Anterior cingulate cortex (tissue), 58 donors: ENCODE measurements at places on chromosomes 12 and 14.

DNA sequence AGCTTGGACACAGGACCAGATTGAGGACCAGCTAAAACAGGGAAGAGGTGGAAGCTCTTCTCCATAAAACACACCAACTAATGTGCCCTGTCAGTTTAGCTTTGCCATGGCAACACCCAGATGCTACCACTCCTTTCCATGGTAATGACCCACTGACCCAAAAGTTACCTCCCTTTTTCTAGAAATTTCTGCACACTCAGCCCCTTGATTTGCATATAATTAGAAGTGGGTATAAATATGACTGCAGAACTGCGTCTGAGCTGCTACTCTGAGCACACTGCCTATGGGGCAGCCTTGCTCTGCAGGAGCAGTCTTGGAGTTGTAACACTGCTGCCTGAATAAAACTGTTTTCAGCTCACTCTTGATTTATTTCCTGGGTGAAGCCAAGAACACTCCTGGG, 3.2 kb upstream of the TDG start:
- no peak for DNase-seq

GRCh38 chr12:1103632-1104031, 112.6 kb downstream of the ERC1 start:
- no peak for DNase-seq

GRCh38 chr12:108646600-108647579, 13.2 kb upstream of the SELPLG start:
- DNase-seq: no peak

- no peak for DNase-seq
Measured at GRCh38 chr14:23307146-23307530, 505 bp downstream of the BCL2L2 start.

DNA sequence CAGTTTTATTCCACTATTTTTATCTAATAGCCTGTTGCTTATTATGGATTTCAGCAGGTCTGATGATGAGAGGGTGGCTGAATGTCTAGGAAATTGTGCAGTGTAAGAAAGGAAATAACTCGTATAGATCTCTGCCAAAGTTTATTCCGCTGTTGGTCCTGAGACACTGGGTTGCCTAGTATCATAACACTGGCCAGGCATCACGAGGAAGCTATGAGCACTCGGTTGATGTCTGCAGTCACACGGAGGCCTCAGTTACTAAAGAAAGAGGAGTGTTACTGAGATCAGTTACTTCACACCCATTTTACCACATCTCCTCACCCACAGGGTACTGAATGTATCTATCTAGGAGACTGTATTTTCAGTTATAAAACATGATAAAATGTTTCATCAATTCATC, 21.9 kb downstream of the BHLHE41 start:
- no peak for DNase-seq

DNA sequence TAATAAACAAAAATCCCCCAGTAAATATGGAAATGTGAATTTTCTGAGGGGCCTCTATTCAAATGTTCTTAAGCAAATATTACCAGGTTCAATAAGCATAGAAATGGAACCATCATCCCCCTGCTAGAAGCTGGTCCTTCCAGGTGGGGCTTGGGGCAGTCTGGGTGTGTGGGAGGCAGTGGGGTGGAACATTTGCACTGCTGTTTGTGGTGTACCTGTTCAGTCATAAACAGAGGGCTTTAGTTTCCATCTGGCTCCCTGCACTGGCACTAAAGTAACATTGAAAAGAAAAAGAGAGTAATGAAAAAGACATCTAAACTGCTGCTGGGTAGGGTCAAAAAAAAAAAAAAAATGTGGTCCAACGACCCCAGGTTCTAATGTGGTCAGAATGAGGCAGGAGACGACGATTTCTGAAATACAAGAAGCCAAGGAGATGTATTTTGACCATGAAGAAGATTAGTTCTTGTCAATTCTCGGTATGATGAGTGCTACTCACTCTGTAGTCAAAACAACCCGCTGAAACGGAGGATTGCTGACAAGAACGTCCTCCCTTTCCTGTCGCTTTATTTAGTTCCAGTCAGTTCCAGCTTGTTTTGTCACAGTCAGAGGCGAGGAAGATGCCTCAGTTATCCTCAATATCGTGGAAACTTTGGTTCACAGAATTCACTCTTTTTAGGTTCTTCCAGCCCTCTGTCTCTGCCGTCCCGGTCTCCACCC, 44.2 kb upstream of the MANSC4 start:
- DNase-seq: no peak

DNA sequence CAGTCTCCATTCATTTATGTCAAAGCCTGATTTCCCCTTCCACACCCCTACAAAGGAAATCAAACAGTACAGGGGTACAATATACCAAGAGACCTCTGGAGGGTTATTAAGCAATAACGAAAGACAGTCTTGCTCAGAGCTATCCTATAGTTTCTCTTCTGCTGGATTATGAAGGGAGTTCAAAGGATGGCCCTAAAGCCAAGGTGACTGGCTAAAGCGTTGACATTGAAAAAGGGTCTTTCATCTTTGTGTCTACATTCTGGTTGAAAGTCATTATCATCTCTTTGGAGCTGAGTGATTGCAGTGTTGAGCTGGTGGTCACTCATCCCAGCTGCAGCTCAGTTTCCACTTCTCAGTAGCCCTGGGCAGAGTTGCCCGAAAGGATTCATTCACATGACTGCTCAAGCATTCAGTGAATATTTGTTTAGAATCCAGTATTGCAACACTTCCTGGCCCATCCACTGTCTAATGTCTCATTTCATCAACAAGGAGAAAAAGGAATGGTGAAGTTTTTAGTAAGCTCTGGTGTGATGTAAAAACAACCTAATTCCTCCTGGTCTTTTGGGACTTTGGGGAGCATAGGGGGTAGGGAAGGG, 19.2 kb upstream of the TBX5 start:
- no peak for DNase-seq

- no peak for DNase-seq
Measured at GRCh38 chr14:22409006-22409405, 180.0 kb downstream of the DAD1 start.
